ENCODE measurements at places on chromosomes 3 and 15.

DNA sequence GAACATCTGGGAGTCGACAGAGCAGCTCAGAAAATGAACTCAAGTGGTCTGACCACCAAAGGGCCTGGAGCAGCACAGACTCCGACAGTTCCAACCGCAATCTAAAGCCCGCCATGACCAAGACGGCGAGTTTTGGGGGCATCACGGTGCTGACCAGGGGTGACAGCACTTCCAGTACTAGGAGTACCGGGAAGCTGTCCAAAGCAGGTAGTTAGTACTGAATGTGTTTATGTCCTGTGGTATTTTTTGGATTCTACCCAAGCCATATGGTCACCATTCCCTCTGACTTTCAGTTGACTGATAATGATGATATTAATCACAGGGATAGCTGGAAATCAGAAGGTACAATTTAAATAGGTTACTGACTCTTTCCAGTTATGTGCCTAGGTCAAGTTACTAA lies 82.3 kb downstream of the ARPP21 start:
- no peak for DNase-seq

GRCh38 chr15:74783072-74783807 lies 1.4 kb downstream of the CSK start:
- DNase-seq = no peak

DNA sequence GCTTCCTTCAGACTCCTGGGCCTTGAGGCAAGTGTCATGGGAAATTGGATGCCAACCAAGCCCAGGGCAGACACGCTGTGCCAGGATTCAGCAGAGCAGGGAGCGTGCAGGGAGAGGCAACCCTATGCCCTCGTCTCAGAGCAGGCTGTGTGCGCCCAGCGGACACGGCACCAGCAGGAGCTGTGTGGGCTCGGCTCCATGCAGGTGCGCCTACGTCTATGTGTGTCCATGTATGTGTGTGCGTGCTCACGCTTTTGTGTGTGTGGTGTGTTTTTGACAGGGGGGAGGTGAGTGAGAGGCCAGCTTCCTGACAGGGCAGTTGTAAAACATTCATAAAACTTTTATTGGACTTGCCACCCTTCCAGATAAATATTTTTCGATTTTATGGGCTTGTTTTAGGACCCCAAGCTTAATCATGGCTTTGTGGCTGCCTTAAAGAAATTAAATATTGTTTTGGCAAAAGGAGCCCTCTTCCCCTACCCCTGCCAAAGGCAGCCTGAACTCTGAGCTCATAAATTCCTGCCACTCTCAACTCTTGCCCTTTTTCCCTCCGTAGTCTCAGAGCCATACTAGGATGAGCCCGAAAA lies 84.4 kb downstream of the DNAJB8 start:
- DNase-seq = no peak

- no peak for DNase-seq
Measured at GRCh38 chr3:125470671-125471070, 49.3 kb downstream of the SNX4 start.

DNA sequence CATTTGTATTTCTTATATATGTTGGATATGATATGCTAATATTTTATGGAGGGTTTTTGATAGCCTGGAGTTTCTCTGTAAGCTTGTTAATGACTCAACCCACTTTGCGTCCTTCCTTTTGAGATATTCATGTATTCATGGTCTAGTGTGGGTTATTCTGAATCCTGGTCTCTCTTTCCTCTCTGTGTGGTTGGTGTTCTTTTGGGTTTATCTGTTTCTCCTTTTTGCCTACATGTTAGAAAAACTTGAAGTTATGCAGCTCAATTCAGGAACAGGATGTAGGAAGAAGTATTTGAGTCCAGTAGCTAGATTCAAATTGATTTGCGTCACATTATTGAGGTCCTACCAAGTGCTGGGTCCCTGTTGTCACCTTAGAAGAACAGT lies 28.1 kb downstream of the CMTM7 start:
- DNase-seq = no peak

- DNase-seq = no peak
Measured at GRCh38 chr3:66738625-66739365, 238.0 kb upstream of the LRIG1 start.

- no peak for DNase-seq
Measured at GRCh38 chr15:90044916-90045371, 43.8 kb downstream of the ZNF710 start.

- no peak for DNase-seq
Measured at GRCh38 chr3:14787630-14788029, 31.1 kb upstream of the FGD5 start.

DNA sequence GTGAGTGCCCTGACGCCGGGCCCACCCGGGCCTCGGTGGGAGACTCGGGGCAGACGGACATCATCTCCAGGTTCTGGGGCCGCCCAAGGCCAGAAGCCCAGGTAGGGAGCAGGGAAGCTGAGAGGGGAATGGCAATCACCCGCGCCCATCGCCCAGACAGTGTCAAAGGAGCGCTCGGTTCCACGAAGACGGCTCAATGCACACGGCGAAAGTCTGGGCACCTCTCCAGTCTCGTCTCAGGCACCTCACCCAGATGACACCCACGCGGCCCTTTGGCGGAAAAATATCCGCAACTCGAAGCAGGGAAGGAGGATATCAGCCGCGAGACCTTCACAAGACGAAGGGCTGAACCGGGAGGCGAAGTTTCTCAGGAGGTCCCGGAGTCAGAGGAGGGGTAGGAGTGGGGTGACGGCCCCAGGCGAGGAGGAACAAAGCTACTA lies 916 bp downstream of the IL17RD start:
- DNase-seq = no peak

DNA sequence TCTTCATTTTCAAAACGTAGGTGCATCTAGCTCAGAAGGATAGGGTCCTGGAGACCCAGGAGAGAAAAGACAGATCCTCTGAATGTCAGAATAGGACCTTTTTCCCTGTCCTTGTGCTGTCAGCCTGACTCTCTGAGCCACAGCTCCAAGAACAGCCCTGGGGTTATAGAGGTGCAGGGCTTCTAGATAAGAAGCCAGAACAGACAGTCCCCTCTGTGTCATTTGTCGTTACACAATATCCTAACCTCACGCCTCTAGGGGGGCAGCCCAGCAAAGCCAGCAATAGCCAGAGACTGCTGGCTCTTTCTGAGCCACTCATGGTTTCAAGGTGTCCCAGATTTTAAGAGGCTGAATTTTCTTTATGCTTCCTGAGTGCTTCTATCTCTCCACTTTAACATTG lies 153.2 kb upstream of the THBS1 start:
- no peak for DNase-seq

DNA sequence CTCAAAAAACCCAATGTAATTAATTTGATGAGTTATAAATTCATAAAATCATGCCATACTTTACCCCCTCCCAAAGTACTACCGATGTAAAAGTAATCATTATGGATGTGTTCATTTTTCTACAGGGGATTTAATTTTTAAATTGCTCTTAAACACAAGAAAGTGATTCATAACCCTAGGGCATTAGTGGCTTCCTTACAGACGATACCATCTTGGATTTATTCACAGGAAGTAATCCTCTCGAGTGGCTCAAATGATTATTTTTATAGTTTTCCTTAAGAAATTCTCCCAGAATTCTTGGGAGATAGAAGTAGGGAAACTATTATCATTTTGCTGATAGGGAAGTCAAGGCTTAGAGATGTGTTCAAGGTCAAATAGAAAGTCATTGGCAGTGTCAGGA lies 80.9 kb downstream of the PEX5L start:
- DNase-seq = no peak

DNA sequence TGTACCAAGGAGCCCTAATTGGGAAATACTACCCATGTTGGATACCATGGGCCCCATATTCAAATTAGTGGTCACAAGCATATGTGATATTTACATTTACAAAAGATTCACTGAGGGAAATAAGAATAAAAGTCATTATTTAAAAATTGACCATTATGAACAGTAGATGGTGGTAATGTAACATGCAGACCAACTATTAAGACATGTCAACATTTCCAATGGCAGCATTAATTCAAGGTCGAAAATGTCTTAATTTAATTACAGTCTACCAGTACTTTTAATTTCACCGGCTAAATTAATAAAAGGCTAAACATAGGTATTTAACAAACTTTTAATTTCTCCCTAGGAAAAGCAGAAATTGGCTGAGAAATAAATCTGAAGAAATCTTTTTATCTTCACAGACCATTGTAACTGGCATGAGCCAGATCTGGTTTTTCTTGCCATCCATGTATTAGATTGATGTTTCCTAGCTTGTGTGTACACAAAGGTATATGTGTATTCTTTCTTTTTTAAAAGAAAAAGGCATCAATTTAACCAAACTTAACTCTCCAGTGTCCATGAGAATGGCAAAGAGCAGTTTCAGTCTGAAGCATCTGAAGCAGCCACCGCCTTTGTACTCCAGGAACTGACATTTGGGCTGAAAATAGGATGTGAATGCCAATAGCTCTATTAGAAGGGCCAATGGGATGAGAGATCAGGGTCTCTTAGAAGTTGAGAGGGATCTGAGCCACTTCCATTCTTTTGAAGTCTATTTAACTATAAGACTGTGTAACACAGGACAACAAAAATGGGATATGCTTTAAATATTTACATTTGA lies 26.6 kb downstream of the NEK11 start:
- DNase-seq = no peak

- no peak for DNase-seq
Measured at GRCh38 chr15:76976572-76977270, 18.2 kb upstream of the PSTPIP1 start.

- DNase-seq = no peak
Measured at GRCh38 chr3:165549665-165550064, 287.6 kb downstream of the BCHE start.

- no peak for DNase-seq
Measured at GRCh38 chr3:170732660-170733245, 137.2 kb downstream of the RPL22L1 start.

- DNase-seq = no peak
Measured at GRCh38 chr3:7573330-7573729, 712.4 kb downstream of the GRM7 start.

GRCh38 chr15:62068810-62069167 lies 2.0 kb downstream of the C2CD4A start:
- no peak for DNase-seq

- no peak for DNase-seq
Measured at GRCh38 chr15:48761393-48762158, 49.3 kb downstream of the CEP152 start.

GRCh38 chr3:150511122-150511821 lies 35.0 kb downstream of the SERP1 start:
- DNase-seq = no peak

GRCh38 chr3:49908373-49909199 lies 4.9 kb upstream of the MST1R start:
- DNase-seq = no peak

DNA sequence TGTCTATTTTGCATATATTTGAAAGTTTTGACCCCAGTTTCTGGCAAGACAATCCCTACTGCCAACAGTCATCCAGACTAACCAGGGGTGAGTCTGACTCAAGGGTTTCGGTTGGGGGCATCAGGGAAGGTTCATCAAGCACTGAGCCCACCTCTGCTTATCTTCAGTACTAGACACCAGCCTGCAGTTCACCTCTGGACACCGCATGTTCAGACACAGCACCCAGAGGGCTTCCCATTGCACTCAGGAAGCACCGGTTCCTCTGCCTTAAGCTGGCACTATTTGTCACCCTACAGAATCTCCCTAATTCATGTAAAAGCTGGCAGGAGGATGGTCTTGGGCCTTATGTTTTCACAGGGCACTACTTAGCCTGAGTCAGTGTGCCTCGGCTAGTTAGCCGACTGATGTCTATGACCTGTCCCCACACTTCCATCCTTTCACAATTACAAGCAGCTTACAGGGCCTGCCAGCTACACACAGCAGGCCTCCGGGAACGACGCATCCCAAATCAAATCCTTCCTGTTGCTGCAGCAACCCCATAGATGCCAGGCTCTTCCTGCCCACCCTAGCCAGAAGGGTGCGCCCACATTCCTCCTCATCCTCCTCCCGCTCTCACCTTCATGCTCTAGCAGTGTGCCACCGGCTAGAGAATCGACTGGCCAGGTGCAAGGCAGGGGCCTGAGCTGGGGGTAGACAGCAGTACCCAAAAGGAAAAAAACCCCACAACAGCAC lies 52.5 kb downstream of the SH3BP5 start:
- DNase-seq = no peak
